Brain microvascular endothelial cell (primary cell): ENCODE measurements at places on chromosomes 11 and 22.

- no peak for DNase-seq
These were observed 263.6 kb downstream of the CTTN start for GRCh38 chr11:70661761-70662501.

- DNase-seq, result no peak
These were observed 1.1 kb upstream of the CBL start for GRCh38 chr11:119205080-119205479.

DNA sequence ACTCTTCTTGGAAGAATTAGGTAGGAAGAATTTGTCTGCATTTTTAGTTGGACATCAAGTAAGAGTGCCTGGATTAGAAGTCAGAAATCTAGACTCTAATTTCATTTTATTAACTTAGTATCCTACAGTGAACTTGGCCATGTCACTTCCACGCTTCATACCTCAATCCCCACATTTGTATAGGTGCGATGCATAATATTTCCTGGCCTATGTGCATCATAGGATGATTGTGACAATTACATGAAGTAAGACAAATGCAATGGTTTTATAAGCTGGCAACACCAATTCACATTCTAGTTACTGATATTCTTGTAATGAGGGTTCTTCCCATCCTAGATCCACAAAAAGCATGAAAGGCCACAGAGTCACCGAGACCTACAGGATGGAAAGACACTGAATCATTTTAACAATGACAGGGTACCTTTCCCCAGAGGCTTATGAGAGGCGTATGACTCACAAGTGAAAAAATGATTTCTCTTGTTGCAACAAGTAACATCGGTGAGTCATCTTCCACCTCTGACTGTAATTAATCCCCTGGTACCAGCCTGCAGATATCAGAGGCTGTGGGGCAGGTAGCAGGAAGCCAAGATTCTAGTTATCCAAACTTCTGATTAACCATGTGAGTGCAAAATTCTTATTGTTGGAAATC, 56.0 kb upstream of the OR5AK2 start:
- DNase-seq, result peak; percentile 79

GRCh38 chr22:48369789-48370507, 1457.7 kb downstream of the BRD1 start:
- DNase-seq, result no peak

- DNase-seq, result no peak
These were observed 494 bp downstream of the ZDHHC5 start for GRCh38 chr11:57668434-57668782.

DNA sequence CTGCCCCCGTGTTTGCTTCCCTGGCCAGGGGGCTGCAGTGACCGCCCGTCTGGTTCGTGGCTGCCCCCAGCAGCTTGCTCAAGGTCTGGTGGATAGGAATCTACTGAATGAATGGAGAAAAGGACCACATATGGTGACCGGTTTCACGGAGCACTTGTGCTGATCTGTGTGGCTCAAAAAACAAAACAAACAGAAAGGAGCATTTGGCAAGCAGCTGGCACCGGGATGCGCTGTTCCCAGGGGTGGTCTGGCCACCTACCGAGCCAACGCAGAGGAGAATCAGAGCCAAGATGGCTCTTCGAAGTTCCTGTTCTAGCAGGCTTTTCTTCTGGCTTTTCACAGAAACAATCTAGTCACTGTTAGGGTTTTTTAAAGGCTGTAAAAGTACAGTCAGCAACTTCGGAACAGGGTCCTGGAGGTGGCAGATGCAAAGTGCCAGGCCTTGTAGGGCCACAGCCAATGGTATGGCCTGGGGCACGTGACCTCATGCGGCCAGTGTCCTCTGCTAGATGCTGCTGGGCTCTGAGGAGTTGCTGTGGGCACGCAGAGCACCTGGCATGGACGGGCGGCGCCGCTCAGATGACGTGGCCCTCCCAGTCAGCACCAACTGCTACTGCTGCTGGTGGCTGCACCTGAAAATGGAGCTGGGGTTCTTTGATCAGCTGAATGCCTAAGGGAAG, 27.3 kb upstream of the PACSIN2 start:
- no peak for DNase-seq

- DNase-seq, result peak; percentile 94
These were observed 517.9 kb downstream of the NTM start for GRCh38 chr11:131888230-131888855.

DNA sequence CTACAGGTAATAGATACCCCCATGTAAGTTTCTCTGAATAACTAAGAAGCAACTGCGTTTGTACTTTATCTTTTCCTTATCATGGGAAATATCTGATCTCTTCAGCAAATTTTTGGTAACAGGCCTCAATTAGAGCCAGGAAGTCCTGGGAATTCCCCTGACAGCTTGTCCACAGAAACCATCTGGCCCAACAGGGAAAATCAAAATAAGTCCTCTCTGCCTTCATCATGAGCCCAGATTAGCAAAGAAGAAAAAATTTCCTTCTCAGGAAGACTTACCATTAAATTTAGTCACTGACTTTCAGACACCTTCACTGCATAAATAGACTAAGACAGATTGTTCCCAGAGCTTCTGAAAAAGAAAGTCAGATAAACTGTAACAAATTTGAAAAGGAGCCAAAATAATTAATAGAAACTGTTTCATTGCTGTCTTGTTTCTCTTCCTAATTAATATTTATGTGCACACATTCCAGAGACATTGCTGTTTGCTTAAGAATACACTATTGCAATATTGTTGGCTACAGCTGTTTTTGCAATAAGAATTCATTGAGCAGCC, 278.1 kb upstream of the FAT3 start:
- DNase-seq, result peak; percentile 3

GRCh38 chr11:33988586-33989370, 62.8 kb upstream of the CAPRIN1 start:
- no peak for DNase-seq

GRCh38 chr11:97621282-97621681, 1231.5 kb downstream of the JRKL start:
- no peak for DNase-seq

GRCh38 chr11:60710482-60710881, 11.1 kb downstream of the MS4A8 start:
- peak; percentile 5 for DNase-seq

GRCh38 chr11:14544611-14545010, 24.4 kb upstream of the PSMA1 start:
- no peak for DNase-seq

DNA sequence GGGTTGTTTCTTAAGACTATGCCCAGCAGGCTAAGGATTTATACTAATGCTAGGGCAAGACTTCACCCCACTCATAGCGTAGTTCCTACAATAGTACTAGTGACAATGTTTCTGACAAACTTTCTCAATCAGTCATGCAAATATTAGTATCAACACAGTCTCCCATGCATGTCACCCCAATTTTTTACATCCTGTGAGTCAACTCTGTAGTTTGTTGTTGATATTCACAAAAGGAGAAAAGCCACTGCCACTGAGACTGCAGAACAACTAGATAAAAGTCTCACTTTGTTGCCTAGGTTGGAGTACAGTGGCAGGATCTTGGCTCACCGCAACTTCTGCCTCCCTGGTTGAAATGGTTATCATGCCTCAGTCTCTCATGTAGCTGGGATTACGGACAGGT, 155.2 kb downstream of the RBFOX2 start:
- no peak for DNase-seq

DNA sequence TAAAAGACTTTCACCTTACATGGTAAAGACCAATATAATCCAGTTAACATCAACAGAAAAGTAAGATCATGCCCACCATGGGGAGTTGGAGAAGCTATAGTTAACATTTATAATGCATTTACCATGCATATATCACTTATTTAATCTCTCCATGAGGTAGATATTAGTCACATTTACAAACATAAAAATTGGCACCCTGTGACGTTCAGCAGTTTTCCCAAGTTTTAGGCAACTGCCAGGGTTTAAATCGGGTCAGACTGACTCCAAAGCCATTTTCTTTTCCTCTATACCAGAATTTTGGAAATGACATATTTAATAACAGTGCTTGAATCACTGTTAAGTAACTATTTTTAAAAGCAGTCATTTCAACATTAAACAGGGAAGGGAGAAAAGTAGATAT, 266.3 kb downstream of the DDX10 start:
- DNase-seq, result no peak

GRCh38 chr11:78573681-78574080, 983 bp downstream of the NARS2 start:
- DNase-seq, result no peak

DNA sequence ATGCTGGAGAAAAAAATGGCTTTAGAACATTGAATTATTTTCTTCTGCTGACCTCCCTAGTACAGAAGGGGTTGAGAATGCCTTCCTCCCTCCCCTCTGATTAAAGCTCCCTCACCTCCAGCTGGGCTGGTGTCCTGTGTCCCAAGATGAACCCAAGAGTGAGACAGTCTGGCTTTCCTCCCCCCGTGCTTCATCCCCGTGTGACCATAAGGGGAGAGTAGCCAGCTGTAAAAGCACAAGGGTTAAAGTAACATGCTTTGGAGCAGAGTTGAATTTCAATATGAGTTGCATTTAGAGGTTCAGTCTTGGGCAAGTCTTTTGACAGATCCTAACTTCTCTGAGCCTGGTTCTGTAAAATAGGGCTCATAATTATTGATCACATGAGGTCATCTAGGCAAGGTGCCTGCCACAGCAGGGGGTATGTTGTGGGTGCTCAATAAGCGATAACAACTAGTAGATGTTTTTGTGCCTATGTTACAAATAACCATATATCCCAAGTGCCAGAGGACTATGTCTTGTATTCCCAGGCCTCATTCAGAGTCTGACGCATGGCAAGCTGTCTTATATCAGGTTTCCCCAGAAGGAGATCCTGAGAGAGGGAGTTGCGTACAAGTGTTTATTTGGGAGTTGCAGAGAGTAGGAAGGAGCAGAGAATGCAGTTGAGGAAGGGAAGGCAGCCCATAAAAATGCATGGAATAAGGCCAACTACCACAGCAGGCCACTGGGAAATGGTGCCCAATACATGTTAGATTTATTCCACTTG, 4.1 kb downstream of the PRG2 start:
- DNase-seq, result no peak

GRCh38 chr11:19598456-19598855, 114.2 kb upstream of the NAV2 start:
- no peak for DNase-seq

GRCh38 chr11:32479291-32479690, 44.0 kb upstream of the WT1 start:
- no peak for DNase-seq

DNA sequence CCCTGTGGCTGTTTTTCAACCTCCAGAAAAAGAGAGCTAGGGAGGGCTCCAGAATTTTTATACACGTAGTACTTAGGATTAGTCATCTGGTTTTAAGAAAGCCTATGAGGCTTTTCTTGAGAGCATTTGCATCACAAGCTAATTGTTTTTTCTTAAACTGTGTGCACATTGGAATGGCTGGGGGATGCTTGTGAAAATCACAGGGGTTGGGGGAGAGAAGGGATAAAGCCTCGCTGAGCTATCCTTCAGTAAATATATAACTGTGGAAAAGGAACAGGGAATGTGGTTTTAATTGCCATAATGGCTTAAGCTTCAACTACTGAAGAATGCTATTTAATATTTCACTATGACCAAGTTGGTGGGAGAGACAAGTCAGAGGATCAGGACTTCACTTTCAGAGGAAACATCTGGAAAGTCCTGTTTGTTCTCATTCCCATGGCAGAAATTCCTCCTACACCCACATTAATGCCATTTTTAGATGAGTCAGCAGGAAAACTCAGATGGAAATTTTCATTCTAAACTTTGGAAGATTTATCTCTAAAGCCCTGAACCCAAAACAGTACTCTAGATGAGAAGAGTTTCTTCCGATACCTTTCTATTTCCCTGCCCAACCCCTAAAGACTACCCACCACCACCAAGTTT, 591.3 kb downstream of the LRRC4C start:
- DNase-seq, result no peak

DNA sequence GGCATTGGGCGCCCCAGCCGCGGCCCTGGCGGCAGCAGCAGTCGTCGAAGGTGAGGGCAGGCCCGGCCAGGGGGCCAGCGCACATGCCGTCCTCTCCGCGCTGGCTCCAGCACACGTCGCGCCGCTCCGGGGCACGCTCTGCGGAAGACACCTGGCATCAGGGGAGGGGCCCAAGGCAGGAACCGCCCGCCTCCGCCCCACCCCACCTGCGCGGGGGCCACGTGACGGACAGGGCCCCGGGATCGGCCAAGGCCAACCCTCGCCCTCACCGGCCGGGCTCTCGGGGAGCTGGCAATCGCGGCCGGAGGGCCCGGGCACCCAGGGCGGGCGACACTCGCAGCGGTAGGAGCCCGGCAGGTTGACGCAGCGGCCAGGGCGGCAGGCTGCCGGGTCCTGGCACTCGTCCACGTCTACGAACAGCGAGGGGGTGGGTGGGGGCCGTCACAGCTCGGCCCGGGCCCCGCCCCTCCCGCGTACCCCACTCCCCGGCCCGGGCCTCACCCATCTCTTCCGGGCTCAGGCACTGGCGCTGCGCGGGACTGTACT, 14.9 kb downstream of the SCYL1 start:
- no peak for DNase-seq

GRCh38 chr11:11937957-11938356, 70.5 kb downstream of the DKK3 start:
- DNase-seq, result no peak

DNA sequence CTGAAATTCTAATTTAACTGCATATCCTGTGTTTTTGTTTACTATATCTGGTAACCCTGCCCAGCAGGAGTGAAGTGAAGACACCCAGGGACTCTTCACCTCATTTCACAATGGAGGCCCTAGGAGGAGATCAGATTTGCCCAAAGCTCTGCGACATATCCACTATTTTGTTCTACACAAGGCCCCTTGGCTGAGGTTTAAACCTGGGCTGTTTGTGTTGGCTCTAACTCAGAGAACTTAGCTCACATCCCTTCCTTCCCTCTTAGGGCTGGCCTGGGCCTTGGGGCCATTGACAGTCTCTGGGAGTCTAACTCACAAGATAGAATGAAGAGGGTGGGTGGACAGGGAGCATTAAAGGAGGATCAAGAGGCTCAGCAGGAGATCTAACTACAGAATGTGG, 8.2 kb upstream of the PLA2G3 start:
- no peak for DNase-seq

- DNase-seq, result no peak
These were observed 20.3 kb downstream of the SBF2 start for GRCh38 chr11:10273738-10274137.

- DNase-seq, result no peak
These were observed 56.8 kb downstream of the CD6 start for GRCh38 chr11:61028135-61028729.

GRCh38 chr11:108693852-108694251, 29.0 kb downstream of the DDX10 start:
- DNase-seq, result peak; percentile 77

DNA sequence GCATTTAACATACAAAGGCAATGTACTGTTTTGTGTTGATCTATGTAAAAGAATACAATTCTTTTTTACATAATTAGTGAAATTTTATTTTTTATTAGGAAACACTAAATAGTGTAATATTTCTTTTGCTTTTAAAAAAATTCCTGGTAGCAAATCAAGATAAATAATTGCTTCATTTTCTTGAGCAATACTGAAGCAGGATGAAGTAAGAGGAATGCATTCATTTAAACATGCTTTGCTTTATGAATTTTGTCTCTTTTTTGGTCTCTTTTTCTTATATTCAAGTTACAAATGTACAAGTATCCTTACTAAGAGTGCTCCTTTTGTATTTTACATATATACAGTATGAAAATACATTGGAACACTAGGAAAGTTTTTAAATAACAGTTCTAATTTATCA, 144.4 kb upstream of the TEAD1 start:
- no peak for DNase-seq

- DNase-seq, result no peak
These were observed 25.9 kb upstream of the SMTN start for GRCh38 chr22:31055117-31055634.
